Left ventricle myocardium inferior (tissue), 1 donor: ENCODE measurements at places on chromosomes 16 and 17.

GRCh38 chr16:69199382-69199781 is 12.4 kb downstream of the SNTB2 start:
- no peak for DNase-seq

GRCh38 chr16:64088838-64089237 is 1033.0 kb downstream of the CDH11 start:
- DNase-seq, result no peak

DNA sequence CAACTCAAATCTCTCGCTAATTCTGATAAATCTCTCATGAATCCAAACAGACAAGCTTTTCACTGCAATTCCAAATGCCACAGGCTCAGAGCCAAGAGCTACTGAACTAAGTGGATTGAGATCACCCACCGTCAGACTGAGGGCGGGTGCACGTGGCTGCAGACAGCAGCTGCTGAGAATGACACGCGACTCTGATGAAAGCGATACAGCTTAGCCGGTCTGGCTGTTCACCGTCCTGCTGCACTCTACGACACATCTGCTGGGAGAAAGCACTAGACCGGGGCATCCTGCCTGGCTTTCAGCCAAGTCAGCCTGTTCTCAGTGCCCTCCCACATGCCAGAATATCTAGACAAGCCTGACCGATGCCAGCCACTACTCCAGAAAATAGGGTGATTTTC is 42.6 kb downstream of the KLHDC4 start:
- DNase-seq, result peak; percentile 57

- no peak for DNase-seq
These were observed 34.0 kb upstream of the PIRT start for GRCh38 chr17:10871914-10872313.

- DNase-seq, result no peak
These were observed 28.3 kb downstream of the VPS35L start for GRCh38 chr16:19583665-19584300.

DNA sequence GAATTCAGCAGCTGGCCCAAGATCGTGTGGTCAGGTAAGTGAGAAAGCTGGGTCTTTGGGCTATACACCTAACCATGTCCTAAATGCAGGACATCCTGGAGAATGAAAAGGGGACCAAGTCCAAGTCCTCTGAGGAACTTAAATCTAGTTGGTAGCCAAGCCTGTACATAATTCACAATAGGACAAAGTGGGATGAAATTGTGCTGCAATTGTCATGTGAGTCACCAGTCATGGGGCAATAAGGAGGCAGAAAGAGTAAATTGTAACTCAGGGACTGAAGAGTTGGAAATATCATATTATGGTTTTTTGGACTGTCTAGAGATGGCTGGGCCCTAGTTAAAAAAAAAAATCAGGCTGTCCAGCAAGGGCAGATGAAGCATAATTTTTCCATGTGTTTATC is 202.6 kb downstream of the CYLD start:
- no peak for DNase-seq

- no peak for DNase-seq
These were observed 2.9 kb downstream of the CMC2 start for GRCh38 chr16:81003610-81004460.

GRCh38 chr16:56984639-56985038 is 4.7 kb upstream of the NLRC5 start:
- DNase-seq, result no peak
